Right cardiac atrium (tissue), 5 donors: ENCODE measurements at places on chromosomes 2 and 18.

DNA sequence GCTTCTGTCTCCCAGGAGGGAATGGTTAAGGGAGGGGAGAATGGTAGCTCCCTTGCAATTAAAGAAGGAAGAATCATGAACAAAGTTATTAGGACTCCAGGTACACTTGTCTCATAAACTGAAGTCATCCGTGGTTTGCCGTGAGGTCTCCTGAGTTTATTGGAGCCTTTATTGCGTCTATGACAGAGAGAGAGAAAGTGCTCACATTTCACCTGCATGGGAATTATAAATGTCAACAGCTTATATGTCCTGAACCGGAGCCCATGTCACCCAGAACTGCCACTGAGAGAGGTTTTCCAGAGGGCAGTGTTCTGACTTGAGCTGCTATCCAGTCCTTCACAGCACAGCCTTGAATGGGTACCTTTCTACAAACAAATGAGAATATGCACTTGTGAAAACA lies 104.3 kb downstream of the STPG4 start:
- no peak for DNase-seq

- no peak for DNase-seq
Measured at GRCh38 chr2:204664708-204665121, 119.4 kb downstream of the PARD3B start.

GRCh38 chr2:101843048-101843447 lies 145.5 kb downstream of the MAP4K4 start:
- DNase-seq, result peak; percentile 56

GRCh38 chr18:274313-274712 lies 6.5 kb upstream of the THOC1 start:
- no peak for DNase-seq

GRCh38 chr2:224882291-224883171 lies 159.7 kb downstream of the DOCK10 start:
- no peak for DNase-seq

DNA sequence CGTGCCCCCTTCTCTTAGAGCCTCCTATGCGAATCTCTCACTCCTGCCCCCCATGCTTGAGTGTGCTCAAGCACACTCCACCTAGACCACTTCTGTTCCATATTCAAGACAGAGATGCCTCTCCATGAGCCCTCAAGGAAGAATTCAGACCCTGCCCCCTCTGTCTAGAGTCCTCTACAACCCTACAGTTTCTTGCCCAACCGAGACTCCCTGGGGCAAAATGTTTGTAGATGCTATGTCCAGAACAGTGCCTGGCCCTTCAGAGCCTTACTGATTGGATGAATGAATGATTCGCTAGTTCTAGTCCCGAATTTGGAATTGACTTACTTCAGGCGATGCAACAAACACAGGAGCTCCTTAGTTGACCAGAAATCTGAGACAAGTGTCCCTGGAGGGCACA lies 8.7 kb downstream of the APCDD1 start:
- DNase-seq, result no peak
